ENCODE measurements at places on chromosomes 12 and 14. TPM values are rescaled to one million over a fixed set of nuclear protein-coding genes. Genes with fewer than 3 reads are reported as not detected.

The AMDHD1 gene
- total RNA-seq = 1.1 TPM

The AEBP2 gene
- 61.9 TPM for total RNA-seq

The HPD gene
- 0.48 TPM for total RNA-seq

The CCDC175 gene
- total RNA-seq = 0.16 TPM

GRCh38 chr12:131140697-131141096 lies 187.0 kb downstream of the ADGRD1 start:
- H3K36me3 ChIP-seq = no peaks in the 10 kb centered on the region
- H3K4me1 ChIP-seq = peaks cover 8% of the 10 kb centered on the region
- H3K4me3 ChIP-seq = no peak overlapping the region
- DNase-seq = no peak
- no peaks in the 10 kb centered on the region for H3K27me3 ChIP-seq
- no peak overlapping the region for H3K27ac ChIP-seq

DNA sequence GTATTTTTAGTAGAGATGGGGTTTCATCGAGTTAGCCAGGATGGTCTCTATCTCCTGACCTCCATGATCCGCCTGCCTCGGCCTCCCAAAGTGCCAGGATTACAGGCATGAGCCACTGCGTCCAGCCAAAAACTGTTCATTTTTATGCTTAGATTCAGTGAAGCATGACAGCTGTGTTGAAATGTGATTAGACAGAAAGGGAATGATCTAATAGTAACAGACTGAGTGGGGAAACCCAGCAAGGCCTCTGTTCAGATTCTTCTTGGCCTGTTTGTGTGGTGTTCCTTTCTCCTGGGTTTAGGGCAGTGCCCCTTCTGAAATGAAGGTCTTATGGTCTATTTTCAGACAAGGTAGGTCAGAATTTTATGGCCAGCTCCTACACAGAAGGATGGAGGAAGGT lies 11.8 kb upstream of the ABCD4 start:
- no peak overlapping the region for H3K4me3 ChIP-seq
- no peaks in the 10 kb centered on the region for H3K36me3 ChIP-seq
- no peak for DNase-seq
- peaks cover 3% of the 10 kb centered on the region for H3K4me1 ChIP-seq
- H3K27ac ChIP-seq = no peak overlapping the region

- H3K4me1 ChIP-seq = peaks cover 42% of the 10 kb centered on the region
- H3K4me3 ChIP-seq = no peak overlapping the region
- DNase-seq = no peak
- H3K36me3 ChIP-seq = no peaks in the 10 kb centered on the region
These were observed 646.1 kb upstream of the TMEM132C start for GRCh38 chr12:127620735-127621355.

GRCh38 chr14:93337884-93338283 lies 5.0 kb upstream of the BTBD7 start:
- peaks cover 60% of the 10 kb centered on the region for H3K36me3 ChIP-seq
- H3K4me3 ChIP-seq = no peak overlapping the region
- peaks cover 2% of the 10 kb centered on the region for H3K27me3 ChIP-seq
- no peak for DNase-seq

DNA sequence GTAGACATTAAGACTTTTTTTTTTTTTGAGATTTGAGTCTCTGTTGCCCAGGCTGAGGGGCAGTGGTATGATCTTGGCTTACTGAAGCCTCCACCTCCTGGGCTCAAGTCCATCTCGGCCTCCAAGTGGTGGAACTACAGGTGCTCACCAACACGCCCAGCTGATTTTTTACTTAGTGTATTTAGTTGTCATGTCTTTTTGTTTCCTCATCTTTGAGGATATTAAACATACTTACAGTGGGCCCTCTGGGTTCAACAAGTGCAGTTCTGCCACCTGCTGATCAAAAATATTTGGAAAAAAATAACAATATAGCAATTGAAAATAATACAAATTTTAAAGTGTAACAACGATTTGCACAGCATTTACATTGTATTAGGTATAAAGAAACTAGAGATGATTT lies 4.4 kb upstream of the B4GALNT1 start:
- H3K27ac ChIP-seq = no peak overlapping the region
- no peak overlapping the region for H3K4me3 ChIP-seq
- peaks cover 6% of the 10 kb centered on the region for H3K36me3 ChIP-seq
- H3K4me1 ChIP-seq = peaks cover 17% of the 10 kb centered on the region

DNA sequence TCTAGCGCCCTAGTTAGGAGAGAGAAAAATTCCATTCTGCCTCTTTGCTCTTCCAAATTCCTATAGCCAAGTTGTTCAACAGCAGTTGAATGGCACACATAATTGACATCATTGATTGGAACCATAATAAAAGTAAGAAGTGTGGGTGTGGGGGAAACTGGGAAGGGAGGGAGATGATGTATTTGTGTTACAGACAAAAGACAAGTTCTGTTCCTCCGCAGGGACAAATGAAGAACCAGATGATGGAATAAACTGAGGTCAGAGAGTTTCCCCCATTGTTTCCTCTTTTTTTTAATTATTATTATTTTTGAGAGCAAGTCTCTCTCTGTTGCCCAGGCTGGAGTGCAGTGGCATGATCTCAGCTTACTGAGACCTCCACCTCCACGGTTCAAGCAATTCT lies 34.9 kb downstream of the GDF11 start:
- no peak overlapping the region for H3K27ac ChIP-seq
- H3K4me1 ChIP-seq = no peaks in the 10 kb centered on the region
- peaks cover 50% of the 10 kb centered on the region for H3K36me3 ChIP-seq

Data from WTC11 (cell line).